ENCODE measurements at places on chromosomes 13 and 19. TPM values are rescaled to one million over a fixed set of nuclear protein-coding genes. Genes with fewer than 3 reads are reported as not detected.

- DNase-seq: no peak
These were observed 862.6 kb upstream of the PCDH20 start for GRCh38 chr13:62278271-62278670.

DNA sequence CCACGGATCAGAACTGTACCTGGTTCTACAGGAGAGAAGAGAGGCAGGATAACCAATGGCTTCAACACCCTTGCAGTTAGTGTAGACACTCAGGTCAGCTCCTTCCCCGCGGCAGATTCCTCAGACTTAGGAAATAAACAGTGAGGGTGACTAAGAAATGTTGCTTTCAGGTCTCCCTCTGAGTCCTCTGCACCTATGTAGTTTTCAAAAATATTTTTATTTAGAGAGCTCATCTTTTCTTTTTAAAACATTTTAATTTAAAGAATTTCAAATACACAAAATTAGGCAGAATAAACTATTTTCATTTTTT lies 195.2 kb downstream of the KLF12 start:
- DNase-seq: no peak

DNA sequence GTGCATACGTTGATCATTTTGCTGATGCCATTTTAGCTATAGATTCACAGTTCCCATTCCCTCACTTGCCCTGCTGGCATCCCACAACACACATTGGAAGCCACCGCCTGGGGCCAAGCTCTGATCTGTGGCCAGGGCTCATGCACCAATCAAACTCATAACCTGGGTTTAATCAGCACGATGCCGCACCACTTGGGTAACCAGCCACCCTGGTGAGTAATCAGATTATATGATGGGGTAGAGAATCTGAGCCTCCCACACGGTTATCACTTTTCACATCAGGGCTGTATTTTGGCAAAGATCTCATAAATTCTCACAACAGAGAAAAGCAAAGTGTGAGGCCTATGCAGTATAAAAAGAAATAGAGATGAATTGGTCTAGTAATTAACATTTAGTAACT lies 66.0 kb upstream of the TNFRSF19 start:
- DNase-seq: no peak

DNA sequence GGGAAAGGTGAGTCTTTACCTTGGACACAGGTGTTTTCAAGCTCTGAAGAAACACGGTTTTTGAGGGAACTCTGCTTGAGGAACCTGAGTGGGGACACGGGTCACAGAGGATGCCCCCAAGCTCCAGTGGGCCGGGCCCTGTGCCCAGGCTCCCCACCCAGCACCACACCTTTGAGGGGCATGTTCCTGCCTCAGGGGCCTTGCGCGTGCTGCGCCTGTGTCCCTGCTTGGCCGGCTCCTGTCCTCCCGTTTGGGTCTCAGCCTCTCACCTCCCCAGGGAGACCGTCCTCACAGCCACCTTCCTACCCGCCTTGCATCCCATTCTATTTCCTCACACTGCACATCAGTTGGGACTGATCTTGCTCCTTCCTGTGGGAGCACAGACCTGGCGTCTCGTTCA lies 21.1 kb downstream of the PIP5K1C start:
- no peak for DNase-seq

Gene ZNF528
- polyA plus RNA-seq: 62.6 TPM

Gene CCL25
- polyA plus RNA-seq: not detected

GRCh38 chr19:30783212-30783611 lies 411.0 kb downstream of the ZNF536 start:
- DNase-seq: no peak

DNA sequence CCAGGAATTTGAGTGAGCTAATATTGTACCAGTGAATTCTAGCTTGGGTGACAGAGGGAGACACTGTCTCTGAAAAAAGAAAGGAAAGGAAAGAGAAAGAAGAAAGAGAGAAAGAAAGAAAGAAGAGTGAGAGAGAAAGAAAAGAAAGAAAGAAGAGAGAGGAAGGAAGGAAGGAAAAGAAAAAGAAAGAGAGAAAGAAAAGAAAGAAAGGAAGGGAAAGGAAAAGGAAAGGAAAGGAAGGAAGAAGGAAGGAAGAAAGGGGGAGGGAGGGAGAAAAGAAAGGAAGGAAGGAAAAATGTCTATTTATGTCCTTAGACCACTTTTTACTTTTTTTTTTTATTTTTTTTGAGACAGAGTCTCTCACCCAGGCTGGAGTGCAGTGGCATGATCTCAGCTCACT lies 5.4 kb upstream of the ZNF491 start:
- DNase-seq: no peak

DNA sequence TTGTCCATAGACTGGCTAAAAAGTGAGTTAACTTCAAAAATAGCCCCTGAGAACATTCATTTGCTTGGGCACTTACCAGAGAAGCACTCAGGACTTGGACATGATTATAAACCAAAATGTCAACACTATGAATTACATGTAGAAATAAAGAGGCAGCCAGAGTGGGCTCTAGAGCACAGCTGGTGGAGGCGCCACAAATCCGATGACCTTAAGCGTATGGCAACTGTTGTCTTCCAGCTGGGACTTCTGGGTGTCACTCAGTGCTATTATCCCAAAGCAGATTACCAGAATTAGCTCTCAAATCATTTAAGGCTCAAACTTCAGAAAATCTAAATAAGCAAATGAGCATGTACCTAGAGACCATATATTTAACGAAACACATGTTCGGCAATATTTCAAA lies 1255.5 kb upstream of the SLC10A2 start:
- no peak for DNase-seq

DNA sequence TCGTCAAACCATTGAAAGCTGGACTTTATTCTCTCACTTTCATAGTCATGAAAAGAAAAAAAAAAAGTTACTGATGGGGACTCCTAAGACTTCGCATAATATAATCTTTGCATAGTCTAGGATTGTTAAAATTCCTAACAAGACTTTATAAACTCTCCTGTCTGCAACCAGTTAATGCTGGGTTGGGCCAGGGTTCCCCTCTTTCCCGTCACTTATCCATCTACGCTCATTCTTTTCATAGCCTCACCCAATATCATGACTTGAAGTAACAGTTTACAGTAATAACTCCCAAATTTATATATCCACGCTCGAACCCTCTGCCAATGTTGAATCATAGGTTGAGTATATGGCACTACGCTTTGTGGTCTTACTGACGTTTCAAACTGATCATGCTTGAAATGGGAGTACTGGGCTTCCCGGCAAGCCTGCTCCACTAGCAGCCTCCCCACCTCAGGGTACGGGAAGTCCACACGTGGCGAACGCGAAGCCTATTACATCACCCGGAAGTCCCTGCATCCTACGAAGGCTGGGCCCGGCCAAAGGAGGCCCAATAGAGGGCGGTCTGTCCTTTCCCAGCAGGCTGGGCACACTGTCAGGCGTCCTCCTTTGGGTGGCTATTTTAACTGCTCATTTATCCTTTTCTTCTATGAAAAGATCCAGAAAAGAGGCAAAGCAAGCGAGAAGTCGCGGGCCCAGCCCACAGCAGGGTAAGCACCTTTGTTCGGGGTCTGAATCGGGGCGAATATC lies 694 bp upstream of the ZNF460 start:
- DNase-seq: peak; percentile 97

Gene ZNF540
- 8.4 TPM for polyA plus RNA-seq

Gene LGI4
- polyA plus RNA-seq: 2.2 TPM

DNA sequence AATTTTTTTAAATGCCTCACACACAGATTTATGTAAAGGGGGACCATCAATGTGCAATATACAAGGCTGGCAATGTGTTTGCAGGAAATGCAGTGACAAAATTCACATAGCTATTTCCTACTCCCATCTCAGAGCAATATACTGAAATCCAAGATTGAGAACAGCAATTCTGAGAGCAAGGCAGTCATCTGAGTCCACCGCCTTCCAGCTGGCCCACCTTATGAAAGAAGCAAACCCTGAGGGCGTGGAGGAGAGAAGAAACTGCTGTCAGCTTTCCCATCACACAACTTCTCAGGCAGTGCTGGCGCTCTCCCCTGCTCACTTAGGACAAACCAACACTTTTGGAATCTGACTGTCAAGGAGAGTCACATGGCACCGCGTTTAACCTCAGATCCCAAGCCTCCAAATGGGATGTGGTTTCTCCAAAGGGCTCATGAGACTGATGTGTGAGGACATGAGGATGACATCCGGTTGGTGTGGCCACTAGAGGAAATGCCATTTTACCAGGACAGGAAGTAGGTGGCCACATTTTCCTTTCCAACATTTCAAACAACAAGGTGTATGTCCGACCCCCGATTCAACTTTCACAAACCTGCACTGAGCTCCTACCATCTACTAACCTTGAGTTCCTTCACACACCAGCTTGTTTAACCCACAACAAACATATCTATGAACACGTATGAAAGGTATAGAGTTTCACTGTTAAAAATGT lies 3.7 kb upstream of the DOCK9 start:
- no peak for DNase-seq

DNA sequence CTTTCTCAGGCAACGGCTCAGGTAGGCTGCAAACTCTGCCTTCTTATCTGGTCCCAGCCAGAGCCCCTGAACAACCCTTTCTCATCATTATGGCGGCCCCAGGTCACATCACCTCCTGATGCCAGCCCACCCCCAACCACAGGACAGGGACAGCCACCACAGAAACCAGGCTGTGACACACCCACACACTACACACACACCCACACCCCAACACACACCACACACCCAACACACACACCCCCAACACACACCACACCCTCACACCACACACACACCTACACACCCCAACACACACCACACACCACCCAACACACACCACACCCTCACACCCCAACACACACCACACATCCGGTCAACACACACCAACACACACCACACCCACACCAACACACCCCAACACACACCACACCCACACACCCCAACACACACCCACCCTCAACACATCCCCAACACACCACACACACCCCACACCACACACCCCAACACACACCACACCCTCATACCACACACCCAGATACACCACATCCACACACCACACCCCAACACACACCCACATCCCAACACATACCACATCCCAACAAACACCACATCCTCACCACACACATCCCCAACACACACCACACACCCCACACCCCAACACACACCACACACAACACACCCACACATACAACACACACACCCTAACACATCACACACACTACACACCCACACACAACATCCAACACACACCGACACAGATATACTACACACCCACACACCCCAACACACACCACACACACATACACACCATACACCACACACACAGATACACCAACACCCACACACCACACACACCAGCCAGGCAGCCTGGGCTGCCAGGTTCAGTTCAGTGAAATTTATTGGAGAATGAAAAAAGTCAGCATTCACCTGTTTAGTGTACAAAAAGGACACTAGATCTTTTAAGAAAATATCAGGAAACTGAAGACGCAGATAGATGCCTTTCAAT lies 4.2 kb upstream of the ISYNA1 start:
- no peak for DNase-seq

DNA sequence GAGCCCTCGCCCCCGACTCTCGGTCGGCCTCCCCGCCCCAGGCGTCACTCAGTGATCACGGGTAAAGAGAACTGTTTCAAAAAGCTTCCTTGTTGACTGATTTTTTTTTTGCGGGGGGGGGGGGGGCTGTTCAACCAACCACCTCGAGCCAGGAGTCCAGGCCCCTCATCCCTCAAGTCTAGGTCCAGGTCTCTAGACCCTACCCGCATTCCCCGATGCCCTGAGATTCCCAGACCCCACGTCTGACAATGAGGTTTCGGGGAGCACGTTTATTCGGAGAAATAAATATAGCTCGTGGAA lies 4.3 kb downstream of the HRC start:
- no peak for DNase-seq

- DNase-seq: no peak
These were observed 44.3 kb upstream of the ENOX1 start for GRCh38 chr13:43831088-43831487.

Gene TMEM221
- 3.2 TPM for polyA plus RNA-seq

GRCh38 chr13:66357463-66357862 lies 872.7 kb downstream of the PCDH9 start:
- DNase-seq: no peak

DNA sequence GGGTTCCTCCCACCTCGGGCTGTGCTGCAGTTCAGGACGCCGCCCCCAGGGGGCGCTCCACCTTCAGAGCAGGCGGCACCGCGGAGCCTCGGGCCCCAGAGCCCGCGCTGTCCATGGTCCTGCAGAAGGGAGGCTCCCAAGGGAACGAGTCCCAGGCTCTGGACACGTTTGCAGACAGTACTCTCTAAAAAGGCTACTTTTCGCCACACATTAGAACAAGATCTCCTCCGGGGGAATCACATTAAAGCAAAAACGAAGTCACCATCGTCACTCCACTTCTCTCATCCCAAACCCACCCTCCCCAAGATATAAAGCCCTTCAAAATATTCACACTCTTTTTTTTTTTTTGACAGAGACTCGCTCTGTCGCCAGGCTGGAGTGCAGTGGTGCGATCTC lies 4.6 kb upstream of the SIGLEC10 start:
- DNase-seq: peak; percentile 83

DNA sequence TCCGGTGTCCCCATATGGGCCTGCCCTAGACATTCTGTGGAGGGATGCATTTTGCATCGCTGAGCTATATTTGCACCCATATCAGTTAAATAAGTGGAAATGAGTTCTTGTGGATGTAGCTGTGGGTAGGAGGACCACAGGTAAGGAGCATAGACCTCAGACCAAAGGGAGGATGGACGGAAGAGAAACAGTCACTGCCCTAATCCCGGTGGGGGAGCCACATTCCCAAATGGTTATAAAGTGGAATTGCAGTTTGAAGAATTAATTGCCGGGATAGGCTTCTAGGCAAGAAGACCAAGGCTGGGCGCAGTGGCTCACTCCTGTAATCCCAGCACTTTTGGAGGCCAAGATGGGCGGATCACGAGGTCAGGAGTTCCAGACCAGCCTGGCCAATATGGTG lies 1.8 kb downstream of the SDHAF1 start:
- no peak for DNase-seq

GRCh38 chr13:26713341-26713740 lies 47.2 kb downstream of the GPR12 start:
- no peak for DNase-seq

Gene TNFRSF19
- polyA plus RNA-seq: 46.6 TPM

GRCh38 chr13:78770601-78771000 lies 111.6 kb upstream of the OBI1 start:
- no peak for DNase-seq

DNA sequence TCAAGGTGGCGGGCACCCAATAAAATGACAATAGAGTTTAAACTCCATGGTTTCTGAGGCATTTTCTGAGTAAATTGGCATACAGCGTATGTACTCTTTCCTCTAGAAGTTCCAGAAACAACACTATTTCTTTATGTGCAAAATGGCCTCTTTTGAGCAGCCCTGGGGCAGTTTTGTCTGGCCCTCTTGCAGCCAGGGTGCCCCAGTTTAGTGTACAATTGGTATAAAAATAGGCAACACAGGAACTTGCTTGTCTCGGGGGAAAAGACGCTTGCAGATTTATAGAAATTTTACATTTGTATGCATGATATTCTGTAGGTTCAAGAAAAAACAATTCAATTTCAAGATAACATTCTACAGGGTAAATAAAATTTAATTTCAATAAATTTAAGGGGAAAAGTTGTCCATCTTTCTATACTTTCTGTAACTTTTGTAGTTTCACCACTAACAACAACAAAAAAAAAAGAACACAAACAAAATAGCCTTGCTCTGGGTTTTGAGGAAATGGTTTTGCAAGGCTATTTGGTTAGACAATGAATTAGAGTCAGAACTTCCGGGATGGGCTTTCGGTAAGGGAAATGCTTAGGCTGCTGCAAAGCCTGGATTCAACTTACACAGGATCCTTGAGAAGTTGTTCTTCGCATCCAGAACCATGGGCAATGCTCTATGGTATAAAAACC lies 45.3 kb downstream of the LRCH1 start:
- no peak for DNase-seq

Gene ZNF677
- 37.9 TPM for polyA plus RNA-seq

- DNase-seq: no peak
These were observed 1.7 kb downstream of the SSBP4 start for GRCh38 chr19:18420930-18421329.
